ENCODE measurements at places on chromosomes 11 and 22.
A peak's percentile ranks its signal among the peaks of the same experiment; 100 is the strongest.

DNA sequence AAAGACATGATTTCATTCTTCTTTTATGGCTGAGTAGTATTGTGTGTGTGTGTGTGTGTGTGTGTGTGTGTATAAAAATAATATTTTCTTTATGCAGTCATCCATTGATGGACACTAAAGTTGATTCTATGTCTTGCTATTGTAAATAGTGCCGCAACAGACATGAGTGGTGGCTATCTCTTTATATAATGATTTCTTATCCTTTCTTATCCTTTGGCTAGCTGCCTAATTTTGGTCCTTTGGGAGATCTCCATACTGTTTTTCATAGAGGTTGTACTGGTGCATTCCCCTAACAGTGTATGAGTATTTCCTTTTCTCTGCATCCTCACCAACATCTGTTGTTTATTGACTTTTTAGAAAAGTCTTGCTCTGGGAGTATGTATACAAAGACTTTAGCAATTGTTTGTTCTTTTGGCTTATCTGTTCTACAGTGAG, 107.0 kb downstream of the STIM1 start:
- DNase-seq: no peak

DNA sequence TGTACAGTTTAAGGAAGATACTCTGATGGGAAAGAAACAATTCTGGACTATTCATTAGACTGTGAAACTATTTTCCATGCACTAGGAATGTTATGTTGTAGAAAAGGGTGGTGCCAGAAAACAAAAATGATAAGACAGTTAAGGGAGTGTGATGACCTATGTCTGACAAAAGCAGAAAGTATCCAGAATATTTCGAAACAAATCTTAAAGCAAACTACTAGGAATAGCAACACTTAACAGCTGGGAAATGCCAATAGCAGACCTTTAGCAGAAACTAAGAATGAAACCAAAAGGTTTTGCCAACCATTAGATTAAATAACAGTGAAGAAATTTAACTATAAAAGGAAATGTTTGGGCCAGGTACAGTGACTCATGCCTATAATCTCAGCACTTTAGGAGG, 3.3 kb upstream of the ARHGAP20 start:
- DNase-seq: no peak

- DNase-seq: no peak
Measured at GRCh38 chr11:45028911-45029682, 78.4 kb upstream of the TP53I11 start.

- DNase-seq: no peak
Measured at GRCh38 chr22:22460060-22460459, 48.5 kb downstream of the ZNF280B start.

GRCh38 chr22:41998361-41999261, at the start of gene WBP2NL:
WBP2NL (plus strand) TSS chr22:41998788; CDS start chr22:41998819, 31 bp downstream.
- DNase-seq: peak; percentile 83

GRCh38 chr11:1536065-1536843, 35.8 kb downstream of the DUSP8 start:
- no peak for DNase-seq

DNA sequence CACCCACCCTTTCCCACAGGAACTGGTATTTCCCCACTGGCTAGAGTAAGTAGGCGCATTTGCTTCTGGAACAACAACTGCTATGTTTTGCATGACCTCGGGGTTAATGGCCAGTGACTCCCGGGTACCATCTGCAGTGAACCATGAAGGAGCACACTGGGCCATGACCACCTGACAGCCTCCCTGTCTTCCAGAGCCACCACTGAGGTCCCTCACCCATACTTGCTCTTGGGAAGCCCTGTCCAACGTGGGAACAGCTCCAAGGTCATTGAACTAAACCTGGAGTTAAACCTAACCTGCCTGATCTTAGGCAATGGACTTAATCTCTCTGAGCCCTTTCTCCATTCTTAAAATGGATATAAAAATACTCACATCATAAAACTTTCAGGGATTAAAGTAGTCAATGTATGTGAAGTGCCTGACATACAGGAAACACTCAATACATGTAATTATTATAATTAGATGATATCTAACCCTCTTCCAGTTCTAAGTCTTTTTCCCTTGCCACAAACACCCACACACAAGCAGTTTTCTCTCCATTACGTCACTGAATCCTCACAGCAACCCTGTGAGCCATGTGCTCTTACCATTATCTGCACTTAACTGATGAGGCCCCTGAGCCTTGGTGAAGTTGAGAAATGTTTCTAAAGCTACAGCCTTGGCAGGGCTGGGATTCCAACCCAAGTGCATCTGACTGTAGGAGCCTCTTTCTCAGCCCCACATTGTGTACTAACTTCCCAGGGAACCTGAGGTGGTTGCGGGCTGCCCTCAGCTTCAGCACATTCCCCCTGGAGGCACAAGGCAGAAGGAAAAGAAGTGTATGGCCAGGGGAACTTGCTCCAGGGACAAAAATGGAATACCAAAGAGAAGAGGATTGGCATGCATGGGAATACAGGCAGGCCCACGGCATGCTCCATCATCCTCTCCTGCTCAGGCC, 74.5 kb upstream of the NCAM1 start:
- DNase-seq: no peak

- DNase-seq: no peak
Measured at GRCh38 chr11:102012946-102013345, 34.3 kb upstream of the CFAP300 start.

DNA sequence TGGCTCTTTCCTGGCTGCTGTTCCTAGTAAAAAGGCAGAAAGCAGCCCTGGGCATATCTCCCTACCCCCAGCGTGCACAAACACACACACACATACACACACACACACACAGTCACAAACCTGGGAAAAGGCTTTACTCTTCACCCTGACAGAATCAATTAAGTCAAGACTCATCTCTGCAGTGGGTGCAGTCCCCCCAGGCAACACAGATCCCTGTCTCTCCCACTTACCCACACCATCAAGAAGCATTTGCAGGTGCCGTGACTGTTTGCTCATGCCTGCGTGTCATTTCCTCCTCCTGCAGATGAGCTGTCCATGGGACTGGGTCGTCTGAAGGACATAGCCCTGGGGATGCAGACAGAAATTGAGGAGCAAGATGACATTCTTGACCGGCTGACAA, 28.6 kb downstream of the SNAP29 start:
- DNase-seq: no peak

DNA sequence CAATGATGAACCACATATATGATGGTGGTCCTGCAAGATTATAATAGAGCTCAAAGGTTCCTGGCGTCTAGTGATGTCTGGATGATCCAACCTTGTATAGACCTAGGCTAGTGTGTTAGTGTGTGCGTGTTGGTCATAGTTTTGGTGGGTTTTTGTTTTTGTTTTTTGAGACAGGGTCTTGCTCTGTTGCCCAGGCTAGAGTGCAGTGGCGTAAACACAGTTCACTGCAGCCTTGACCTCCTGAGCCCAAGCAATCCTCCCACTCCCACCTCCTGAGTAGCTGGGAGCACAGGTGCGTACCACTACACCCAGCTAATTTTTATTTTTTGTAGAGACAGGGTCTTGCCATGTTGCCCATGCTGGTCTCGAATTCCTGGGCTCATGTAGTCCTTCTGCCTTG, 9.4 kb downstream of the CASTOR1 start:
- DNase-seq: no peak

DNA sequence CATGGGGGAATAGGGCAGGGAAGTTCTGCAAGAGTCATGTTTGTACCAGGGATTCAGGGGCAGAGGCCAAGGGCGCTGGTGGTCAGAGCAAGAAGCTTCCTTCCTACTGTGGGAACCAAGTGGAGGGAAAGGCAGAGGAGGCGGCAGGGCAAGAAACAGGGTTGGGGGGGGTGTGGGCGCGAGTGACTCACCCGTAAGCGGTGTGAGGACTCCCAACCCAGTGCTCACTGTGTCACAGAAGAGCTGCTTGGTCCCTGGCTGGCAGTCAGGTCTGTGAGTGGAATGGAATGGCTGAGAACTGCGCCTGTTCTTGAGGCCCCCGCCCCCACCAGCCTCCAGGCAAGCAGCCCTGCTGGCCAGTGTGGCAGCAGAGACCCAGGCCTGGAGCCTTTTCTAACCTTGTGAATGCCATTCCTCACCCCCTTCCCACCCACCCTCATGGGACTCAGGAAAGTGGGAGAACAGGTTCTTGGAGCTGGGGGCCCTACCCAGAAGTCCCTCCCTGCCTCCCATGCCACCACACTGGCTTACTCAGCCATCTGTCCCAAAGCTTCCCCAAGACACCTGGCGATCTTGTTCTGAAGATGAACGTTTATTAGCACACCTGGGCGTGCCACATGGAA, 4.7 kb downstream of the LRRC10B start:
- DNase-seq: no peak
